ENCODE measurements at places on chromosomes 16 and 17.
A peak's percentile ranks its signal among the peaks of the same experiment; 100 is the strongest.

GRCh38 chr16:89026121-89026612 is 49.2 kb upstream of the CBFA2T3 start:
- no peak for DNase-seq

GRCh38 chr17:27535975-27536374 is 79.7 kb downstream of the KSR1 start:
- DNase-seq = no peak

- DNase-seq = no peak
Observed at GRCh38 chr17:6420173-6420641, 14.7 kb downstream of the AIPL1 start.

- no peak for DNase-seq
Observed at GRCh38 chr17:40151414-40151963, 11.2 kb downstream of the CASC3 start.

GRCh38 chr17:79843816-79844800 is 4.9 kb upstream of the CBX4 start:
- no peak for DNase-seq

DNA sequence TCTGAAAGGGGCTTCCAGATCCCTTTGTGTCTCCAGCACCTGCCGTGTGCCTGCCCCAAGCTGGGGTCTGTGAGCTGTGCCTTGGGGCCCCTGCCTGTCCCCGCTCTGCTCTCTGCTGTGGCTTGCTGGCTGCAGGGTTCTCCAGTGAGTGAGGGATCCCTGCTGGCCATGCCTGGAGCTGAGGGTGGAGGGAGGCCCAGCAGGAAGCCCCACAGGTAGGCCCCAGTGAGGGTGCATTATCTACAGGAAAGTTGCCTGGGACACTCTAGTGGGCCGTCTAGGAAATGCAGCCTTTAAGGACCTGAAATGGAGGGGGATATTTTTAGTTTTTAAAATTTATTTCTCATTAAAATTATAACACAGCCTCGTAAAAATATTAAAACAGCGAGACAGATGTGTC is 50.9 kb downstream of the JPH3 start:
- DNase-seq = no peak

GRCh38 chr17:45848405-45848804 is 3.7 kb downstream of the SPPL2C start:
- no peak for DNase-seq

GRCh38 chr17:54844233-54844632 is 56.4 kb upstream of the TOM1L1 start:
- DNase-seq = no peak

DNA sequence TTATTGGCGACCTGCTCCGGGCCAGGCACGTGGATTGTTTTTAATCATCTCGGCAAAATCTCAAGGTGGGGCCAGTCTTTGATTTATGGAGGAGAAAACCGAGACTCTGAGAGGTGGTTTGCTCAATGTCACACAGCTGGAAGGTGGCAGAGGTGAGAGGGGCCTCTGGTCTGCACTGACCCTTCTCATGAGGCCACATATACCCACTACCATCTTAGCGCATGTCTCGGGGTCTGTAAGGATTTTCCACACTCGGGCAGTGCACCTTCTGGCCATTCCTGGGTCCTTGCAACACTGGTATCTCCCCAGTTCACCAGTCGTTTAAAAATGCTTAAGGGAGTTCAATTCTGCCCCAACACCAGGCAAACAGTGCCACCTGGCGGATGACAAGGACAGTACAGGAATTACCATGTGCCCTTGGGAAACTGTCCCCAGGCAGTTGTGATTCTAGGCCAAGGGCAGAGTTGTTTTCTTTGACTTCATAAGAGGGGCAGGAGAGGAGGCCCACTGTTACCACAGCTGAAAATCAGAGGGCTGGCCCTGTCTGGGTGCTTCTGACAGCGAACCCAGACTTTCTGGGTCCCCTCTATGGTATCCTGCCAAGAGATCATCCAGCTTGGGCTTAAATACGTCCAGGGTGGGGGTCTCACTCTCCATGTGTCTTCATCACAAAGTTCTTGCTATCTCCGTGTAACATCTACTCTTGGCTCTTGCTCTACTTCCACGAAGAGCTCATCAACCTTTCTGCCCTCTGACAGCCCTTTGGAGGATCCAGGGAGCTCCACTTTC is 39.4 kb upstream of the RAI1 start:
- DNase-seq = peak; percentile 13

DNA sequence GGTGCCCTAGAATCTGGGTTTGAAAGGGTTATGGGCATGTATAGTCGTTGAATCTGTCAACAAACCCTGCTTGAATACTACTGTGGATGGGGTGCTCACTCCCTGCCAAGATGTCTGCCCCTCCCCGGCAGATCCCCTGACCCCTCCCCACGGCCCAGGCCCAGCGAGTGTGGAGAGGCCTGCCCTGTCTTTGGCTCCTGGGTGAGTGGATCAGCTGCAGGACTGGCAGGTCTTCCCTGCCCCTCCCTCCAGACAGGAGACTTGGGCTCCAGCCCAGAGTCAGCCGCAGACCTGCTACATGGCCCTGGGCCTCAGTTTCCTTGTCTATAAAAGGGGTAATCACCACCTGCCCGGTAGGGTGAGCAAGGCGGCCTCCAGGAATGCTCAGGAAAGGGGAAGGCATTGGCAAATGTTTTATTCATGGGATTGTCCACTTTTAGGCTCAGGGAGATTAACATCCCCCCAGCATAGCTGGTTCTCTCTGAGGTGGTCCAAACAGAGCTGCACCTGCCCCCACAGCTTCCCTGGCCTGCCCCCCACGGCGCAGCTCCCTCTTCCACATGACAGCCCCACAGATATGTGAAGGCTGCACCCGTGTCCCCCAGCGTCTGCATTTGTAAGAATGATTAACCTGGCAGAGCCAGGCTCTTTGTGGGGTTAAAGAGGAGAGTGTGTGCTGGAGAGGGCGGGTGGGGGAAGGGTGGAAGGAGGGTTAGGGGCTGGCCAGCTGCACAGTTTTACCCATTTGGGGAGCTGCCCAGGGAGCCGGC is 18.5 kb upstream of the SPNS2 start:
- no peak for DNase-seq

GRCh38 chr16:75566758-75567255 is 628 bp downstream of the GABARAPL2 start:
- DNase-seq = no peak

DNA sequence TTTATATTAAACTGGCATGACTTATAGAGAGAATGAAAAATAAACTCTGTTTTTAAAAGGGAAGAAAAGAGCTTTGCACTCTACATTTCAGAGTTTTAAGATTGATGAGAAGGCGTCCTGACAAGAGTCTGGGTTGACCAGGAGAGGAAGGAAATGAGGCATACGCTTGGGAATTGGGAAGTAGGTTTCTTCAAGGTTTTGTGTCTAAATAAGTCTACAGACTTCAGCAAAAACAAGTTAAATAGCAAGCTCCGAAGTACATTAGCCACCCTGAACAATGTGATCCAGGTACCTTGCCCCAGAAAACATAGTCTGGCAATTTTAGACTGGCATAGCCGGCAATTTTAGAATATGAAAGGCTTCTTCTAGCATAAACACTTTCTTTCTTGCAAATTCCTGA is 28.5 kb upstream of the CCDC182 start:
- DNase-seq = no peak

DNA sequence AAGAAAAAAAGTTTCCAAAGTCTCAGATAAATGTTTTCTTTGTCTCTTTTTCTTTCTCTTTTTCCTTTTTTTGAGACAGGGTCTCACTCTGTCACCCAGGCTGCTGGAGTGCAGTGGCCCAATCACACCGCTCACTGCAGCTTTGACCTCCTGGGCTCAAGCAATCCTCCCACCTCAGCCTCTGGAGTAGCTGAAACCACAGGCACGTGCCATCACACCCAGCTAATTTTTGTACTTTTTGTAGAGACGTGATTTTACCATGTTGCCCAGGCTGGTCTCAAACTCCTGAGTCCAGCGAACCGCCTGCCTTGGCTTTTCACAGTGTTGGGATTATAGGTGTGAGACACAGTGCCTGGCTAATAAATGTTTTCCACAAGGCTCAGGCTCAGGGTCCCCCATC is 53.3 kb upstream of the KSR1 start:
- no peak for DNase-seq

- DNase-seq = no peak
Observed at GRCh38 chr17:44844390-44844830, 3.3 kb upstream of the HIGD1B start.

- DNase-seq = no peak
Observed at GRCh38 chr16:58119509-58119845, 9.7 kb downstream of the CFAP20 start.

DNA sequence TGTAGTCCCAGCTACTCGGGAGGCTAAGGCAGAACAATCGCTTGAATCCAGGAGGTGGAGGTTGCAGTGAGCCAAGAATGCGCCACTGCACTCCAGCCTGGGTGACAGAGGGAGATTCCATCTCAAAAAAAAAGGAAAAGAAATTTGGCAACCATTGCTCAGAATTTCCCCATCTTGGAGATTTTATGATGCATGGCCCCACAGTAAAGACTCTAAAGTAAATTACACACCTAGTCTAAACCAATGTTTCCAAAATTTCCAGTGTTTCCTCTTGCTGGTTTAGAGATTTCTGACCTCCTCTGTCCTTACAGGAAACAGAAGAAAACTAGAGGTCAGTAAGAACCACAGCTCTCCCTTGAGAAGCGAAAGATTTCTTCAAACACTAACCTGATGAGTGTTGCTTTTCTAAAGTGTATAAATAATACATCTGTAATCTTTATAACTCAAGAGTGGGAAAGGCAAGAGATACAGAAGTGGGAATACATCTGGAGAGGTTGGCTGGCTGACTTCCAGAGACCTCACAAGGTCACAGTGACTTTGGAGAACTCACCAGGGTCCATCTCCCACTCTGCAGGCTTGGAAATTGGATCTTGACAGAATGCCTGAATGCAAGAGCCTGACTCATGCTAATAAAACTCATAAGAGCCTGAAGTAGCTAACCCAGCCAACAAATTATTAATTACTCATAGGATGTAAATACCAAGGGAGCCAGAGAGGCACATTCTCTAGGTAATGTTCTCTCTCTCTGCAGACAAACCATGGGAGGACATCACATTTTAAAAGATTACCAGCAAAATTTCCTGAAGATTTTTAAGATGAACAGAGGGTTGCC is 8.8 kb downstream of the ADAT1 start:
- DNase-seq = no peak
